ENCODE measurements at places on chromosomes 4 and X.

DNA sequence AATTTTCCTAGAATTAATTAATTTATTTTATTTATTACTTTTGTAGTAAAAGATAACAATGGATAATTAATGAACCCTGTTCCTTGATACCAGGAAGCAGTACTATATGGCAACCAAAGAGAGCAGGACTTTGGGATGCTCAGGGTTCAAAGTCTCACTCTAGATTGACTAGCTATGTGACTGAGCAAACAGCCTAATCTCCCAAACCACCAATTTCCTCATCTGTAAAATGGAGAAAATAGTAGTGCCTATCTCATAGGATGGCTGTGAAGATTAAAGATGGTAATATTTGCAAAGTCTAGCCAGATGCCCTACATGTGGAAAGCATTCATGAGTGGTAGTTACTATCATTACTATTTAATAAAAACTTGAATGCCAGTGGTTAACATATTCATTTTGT lies 97.6 kb downstream of the PRDM5 start:
- DNase-seq = no peak

DNA sequence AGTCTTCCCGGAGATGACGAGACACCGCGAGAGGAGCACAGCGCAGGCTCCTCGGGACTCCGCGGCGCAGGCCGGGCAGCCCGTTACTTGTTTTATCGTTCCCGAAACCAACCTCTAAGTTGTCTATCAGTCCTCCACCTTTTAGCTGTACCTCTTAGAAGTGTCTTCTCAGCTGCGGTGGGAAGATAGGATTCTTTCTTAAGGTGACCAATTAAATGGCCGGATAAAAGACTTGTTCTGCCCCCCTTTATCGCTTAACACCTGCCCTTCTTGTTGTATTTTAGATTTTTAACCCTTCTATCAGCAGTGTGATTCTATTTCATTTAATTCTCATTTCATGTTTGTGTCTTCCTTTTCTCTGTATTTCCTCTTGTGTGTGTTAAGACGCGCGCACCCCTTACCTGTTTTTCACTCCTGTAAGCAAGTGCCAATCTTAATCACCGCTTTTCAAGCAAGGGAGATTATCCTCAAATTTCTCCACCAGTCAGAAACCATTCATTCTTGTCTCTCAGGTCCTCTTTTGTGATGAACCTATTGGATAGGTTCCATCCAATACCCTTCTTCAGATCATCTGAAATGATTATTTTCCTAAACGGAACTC lies at the start of gene SLC9B2:
TSS of gene SLC9B2 (minus strand) at position 15 of the 601 bp plus-strand sequence. CDS start 9,211 bp downstream, outside the sequence.
- peak; percentile 23 for DNase-seq

- no peak for DNase-seq
These were observed 182.8 kb downstream of the QDPR start for GRCh38 chr4:17329046-17329445.

GRCh38 chrX:150602296-150602695 lies 33.9 kb downstream of the MTM1 start:
- no peak for DNase-seq

- DNase-seq = no peak
These were observed 90.4 kb upstream of the PJA1 start for GRCh38 chrX:69255441-69256290.

DNA sequence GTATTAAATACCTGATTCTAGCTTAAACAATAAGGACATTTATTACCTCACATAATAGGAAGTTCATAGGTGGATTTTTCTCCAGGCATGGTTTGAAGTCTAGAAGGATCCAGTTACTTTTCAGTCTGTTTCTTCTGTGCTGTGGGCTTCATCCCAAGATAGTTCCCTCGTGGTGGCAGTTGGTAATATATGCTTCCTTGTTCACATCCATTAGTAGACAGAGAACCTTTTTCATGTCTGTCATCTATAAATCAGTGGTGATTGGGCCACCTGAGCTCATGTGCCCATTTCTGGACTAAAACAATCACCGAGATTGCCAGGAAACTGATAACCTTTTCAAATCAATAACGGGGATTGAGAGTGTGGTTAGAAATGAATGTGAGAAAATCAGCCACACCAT lies 97.7 kb downstream of the KDM6A start:
- no peak for DNase-seq

GRCh38 chrX:45229348-45229747 lies 28.7 kb upstream of the DIPK2B start:
- DNase-seq = no peak

GRCh38 chr4:110680265-110680664 lies 57.4 kb upstream of the PITX2 start:
- no peak for DNase-seq

GRCh38 chr4:165709516-165709915 lies 163.5 kb upstream of the TLL1 start:
- peak; percentile 21 for DNase-seq

DNA sequence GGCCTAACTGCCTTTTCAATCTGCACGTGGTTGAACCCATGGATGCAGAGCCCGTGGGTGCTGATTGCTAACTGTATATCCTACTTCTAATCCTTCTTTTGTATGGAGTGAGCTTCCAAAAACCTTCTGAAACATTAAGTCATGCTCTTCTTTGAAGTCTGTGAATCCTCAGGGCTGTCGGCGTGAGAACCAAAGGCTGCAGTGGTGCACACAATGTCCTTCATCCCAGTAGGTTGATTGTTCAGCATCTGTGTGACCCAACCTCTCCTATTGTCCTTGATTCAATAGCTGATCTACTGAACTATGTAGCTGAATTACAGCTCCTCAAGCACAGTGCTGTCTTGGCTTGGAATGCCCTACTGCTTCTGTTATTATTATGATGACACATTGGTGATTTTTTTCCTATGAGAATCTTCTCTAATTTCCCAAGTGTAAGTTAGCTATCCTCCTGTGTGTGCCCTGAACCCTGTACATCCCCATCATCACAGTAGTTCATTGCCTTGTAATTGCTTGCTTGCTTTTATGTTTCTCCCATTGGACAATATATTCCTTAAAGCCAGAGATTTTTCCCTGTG lies 294.6 kb downstream of the TRIML1 start:
- no peak for DNase-seq

GRCh38 chr4:112882286-112882685 lies 167.2 kb upstream of the ANK2 start:
- no peak for DNase-seq

DNA sequence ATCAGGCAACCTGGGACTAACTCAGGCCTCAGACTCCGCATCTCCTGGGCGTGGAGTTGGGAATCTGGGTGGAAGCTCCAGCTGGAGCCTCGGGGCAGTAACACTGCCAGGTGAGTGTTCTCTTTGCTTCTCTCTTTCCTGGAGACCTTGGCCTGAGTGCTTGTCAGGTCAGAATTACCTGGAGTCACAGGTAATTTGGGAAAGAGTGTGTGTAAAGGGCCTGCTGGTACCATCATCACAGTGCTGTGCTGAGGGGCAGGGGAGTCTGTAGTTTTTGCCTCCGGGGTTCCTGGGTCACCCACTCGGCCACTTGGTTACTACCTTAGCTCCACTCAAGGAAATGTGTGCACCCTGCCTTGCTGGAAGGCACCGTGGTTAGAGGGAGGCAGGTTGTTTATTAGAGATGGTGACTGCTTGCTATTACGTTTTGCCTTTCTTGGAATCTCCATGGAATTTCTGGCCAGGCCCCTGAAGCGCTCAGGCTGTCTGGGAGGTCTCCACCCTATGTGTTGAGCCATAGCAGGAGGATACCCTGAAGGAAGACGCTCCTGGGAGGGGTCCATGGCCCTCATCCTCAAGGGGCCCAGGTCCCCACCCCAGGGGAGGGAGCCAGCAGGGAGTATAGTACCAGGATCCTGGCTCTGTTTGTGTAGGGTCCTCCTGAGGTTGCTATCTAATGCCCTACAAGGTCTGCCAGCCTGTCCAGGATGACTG lies 2.9 kb downstream of the GPR78 start:
- DNase-seq = no peak

DNA sequence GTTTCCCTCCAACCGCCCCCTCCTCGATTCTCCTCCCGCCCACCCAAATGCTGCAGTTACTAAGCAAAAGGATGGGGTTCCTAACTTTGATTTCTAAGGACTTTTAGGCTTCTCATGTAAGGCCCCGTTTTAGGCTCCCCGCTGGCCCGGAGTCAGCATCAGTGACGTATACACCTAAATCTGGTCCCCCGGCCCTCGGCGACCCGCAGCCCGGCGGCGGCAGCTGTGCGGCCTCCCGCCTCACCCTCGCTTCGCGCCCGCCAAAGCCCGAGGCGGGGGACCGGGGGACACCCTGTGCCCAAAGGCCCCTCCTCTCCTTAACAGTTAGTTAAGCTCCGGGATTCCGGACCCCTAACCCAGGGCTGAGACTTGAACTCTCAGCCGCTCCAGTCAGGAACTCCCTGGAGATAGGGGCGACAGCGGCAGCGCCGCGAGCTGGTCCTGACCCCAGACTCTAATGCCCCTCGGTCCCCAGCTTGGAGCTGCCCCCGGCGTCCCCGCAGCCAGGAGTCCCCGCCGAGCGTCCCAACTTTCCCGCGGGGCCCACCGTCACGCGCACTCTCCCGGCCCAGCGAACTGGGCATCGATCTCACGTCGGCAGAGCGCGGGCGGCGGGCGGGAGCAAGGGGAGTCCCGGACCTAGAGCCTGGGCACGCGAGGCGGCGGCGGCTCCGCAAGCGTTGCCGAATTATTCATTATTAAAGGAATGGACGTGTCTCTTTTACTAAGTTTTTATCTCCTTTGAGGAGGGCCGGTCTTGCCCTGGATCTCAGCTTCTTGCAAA lies 1.5 kb upstream of the NR3C2 start:
- peak; percentile 49 for DNase-seq

GRCh38 chr4:182339221-182339641 lies 96.0 kb downstream of the TENM3 start:
- peak; percentile 82 for DNase-seq

GRCh38 chr4:53228036-53228435 lies 137.8 kb downstream of the SCFD2 start:
- DNase-seq = no peak

DNA sequence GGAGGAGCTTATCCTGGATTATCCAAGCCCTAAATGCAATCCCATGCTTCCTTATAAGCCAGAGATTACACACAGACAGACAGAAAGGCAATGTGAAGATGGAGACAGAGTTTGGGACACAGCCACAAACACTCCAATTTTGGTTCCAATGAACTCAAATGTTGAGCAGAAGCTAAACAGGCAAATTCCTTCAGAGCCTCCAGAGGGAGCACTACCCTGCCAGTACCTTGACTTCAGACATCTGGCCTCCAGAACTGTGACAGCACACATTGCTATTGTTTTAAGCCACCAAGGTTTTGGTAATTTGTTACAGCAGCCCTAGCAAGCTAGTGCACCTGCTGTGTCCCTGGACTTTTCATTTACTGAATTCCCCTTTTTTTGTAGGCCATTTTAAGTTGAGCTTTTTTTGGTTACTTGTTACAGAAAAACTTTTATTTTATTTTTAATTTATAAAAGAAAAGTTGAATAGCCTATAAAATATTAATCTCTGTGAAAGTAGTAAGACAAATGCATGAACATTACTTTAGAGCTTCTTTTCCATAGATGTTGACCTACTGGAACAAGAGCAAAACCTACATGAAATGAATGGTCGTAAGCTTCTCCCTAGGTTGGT lies 33.4 kb upstream of the SRD5A3 start:
- peak; percentile 47 for DNase-seq

- no peak for DNase-seq
These were observed 106.3 kb downstream of the TRAPPC11 start for GRCh38 chr4:183765251-183765911.

- no peak for DNase-seq
These were observed 36.3 kb downstream of the PDGFRA start for GRCh38 chr4:54265366-54265765.

GRCh38 chr4:107376293-107376692 lies 340.2 kb upstream of the DKK2 start:
- DNase-seq = no peak

GRCh38 chr4:6773616-6774540 lies 8.6 kb upstream of the KIAA0232 start:
- DNase-seq = no peak

GRCh38 chr4:52312722-52313121 lies 261.6 kb downstream of the SPATA18 start:
- DNase-seq = no peak

- DNase-seq = no peak
These were observed 31.1 kb downstream of the FBXO8 start for GRCh38 chr4:174252412-174252811.

DNA sequence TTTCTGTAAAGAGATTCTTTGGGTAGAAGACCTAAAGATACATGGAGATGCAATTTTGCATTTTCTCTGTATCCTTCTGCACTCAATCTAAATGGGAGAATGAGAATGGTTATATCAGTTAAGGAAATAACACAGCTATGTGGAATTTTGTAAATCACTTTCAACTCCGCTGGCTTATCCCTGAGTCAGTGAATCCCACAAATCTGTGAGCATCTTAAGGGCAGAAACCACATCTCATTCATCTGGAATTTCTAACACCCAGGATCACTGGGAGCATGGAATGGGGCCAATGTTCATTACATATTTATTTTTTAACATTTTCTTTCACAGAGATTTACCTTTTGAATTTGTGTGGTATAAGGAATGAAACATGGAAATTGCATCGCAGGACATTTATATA lies 167.8 kb downstream of the CFAP47 start:
- DNase-seq = no peak

GRCh38 chr4:14566518-14566917 lies 435.8 kb upstream of the CPEB2 start:
- DNase-seq = no peak

GRCh38 chr4:38603652-38604051 lies 60.3 kb upstream of the KLF3 start:
- no peak for DNase-seq

- peak; percentile 70 for DNase-seq
These were observed 37.8 kb upstream of the SLC9A7 start for GRCh38 chrX:46796574-46797191.

GRCh38 chrX:30228526-30228925 lies 1.9 kb upstream of the MAGEB3 start:
- DNase-seq = no peak

GRCh38 chr4:118797558-118798142 lies 38.3 kb downstream of the SEC24D start:
- no peak for DNase-seq

GRCh38 chr4:140931911-140932310 lies 175.7 kb upstream of the TBC1D9 start:
- no peak for DNase-seq

GRCh38 chr4:147678106-147678505 lies 5.9 kb downstream of the PRMT9 start:
- no peak for DNase-seq

DNA sequence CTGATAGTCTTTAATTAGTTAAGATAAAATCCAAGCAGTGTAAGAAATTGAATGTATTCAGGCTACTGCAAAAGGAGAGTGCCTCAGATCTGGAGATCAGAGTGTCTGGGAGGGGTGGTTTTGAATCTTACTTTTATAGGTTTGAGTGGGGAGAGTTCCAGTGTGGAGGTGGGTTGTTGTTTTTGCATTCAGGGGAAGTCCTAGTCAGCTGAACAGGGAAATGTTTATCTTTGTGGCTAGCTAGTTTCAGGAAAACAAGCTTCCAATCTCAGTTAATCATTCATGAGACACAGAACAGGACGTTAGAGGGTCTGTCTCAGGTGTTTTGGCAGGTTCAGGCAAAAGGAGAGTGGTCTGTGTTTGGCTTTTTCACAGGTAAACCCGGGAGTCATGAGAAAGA lies 26.0 kb downstream of the ZNF81 start:
- no peak for DNase-seq
